ENCODE measurements at places on chromosomes 7 and 10.

DNA sequence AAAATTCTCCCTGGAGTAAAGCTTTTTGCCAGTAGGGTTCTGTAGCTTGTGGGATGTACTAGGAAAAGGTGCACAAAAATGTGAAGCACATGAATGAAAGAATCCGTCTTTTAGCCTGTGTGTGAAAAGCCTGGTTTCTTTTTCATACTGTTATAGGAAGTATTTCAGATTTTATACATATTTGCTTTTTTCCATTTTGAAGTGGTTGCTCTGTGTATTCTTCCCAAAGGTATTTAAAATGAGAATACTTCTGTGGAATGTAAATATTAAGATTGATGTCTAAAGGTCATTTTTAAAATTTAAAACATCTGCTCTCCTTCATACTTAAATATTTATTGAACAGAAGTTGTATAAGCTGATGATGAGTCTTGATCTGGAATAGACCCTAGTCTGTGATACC lies 96.8 kb downstream of the CDK14 start:
- no peak for DNase-seq

DNA sequence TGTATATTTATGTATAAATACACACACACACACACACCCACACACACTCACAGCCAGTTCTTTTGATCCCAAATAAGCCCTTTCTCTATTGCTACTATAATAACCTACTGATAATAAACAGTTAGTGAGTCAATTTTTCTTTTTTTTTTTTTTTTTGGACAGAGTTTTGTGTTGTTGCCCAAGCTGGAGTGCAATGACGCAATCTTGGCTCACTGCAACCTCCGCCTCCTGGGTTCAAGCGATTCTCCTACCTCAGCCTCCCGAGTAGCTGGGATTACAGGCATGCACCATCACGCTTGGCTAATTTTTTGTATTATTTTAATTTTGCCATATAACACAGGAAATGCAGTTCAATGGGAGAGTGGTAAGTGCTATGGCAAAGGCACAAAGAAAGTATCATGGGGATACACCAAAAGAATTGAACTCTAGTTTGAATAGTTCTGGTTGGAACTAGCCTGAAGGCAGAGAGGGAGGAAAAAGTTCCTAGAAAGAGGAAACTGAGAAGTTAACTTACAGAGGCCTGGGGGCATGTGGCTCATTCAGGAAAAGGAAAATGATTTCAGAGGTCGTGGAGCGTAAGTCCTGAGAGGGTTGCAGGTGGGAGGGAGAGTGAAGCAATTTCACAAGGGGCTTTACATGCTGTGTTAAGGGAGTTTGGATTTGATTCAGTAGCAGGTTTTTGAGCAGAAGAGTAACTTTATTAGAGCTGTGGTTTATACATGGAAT lies 44.4 kb upstream of the JCAD start:
- no peak for DNase-seq

DNA sequence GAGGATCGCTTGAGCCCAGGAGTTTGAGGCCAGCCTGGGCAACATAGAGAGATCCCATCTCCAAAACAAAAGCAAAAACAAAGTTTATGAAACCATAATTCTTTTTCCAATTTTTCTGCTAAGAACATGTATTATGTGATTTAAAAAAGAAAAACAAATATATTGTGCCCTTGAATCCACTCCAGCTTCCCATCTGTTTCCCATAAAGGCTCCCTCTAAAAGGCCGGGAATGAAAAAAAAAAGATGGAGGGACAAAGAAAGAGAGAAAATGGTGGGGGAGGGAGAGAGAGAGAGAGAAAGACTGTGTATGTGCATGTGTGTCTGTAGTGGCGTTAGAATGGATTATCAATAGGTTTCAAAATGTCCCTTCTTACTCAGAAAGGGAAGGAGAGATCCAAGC lies 20.5 kb upstream of the GSDME start:
- no peak for DNase-seq

GRCh38 chr7:101779267-101779666 lies 38.2 kb upstream of the CUX1 start:
- no peak for DNase-seq

GRCh38 chr7:29077176-29077575 lies 69.2 kb downstream of the CPVL start:
- no peak for DNase-seq

DNA sequence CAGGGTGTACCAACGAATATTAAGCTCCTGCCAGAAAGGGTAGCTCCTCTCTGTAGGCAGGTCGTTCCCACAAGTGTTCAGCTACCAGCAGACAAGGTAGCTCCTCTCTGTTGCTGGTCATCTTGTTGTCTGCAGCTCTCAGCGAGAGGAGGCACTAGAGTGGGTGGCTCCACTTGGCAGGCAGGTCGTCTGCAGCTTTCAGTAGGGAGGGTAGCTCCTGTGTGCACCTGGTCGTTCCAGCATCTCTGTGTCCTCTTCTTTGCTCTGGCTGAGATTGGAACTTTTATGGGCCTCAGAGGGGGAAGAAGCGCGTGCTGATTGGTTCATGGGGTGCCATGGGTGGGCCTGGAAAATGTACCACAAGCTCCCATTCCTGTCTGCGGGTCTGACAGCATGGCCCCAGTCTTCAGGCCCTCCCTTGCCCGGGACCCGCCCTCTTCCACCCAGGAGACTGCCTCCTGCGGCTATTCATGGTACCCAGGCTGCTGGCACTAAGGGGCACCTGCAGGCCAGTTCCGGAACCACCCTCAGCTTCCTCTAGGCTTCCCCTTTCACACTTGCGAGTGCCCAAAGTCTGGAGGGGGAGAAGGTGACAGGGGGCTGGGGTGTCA lies 63.9 kb upstream of the CACNA2D1 start:
- DNase-seq, result no peak

GRCh38 chr10:92328993-92329392 lies 38.0 kb downstream of the MARCHF5 start:
- DNase-seq, result no peak

DNA sequence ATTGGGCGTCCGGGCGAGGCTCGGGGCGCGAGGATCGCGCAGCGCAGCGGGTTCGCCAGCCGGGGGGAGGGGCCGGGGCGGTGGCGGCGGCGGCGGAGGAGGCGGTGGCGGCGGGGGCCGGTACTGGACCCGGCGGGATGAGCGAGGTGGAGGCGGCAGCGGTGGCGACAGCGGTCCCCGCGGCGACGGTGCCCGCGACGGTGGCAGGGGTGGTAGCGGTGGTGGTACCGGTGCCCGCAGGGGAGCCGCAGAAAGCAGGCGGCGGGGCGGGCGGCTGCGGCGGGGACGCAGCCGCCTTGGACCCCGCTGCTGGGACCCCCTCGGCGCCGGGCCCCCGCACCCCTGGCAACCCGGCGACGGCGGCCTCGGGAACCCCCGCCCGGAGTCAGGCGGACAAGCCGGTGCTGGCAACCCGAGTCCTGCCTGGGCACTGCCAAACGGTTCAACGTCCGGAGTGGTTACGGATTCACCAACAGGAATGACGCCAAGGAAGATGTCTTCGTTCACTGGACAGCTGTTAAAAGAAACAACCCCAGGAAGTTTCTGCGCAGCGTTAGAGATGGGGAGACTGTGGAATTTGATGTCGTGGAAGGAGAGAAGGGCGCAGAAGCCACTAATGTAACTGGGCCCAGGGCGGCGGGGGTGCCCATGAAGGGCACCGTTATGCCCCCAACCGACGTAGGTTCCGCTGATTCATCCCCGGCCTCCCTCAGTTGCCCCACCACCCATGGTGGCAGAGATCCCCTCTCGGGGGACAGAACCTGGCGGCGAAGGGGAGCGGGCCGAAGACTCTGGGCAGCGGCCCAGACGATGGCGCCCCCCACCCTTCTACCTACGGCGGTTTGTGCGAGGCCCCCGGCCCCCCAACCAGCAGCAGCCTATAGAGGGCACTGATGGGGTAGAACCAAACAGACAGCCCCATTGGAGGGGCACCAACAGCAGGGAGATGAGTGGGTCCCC lies 100.3 kb upstream of the CPXM2 start:
- no peak for DNase-seq

DNA sequence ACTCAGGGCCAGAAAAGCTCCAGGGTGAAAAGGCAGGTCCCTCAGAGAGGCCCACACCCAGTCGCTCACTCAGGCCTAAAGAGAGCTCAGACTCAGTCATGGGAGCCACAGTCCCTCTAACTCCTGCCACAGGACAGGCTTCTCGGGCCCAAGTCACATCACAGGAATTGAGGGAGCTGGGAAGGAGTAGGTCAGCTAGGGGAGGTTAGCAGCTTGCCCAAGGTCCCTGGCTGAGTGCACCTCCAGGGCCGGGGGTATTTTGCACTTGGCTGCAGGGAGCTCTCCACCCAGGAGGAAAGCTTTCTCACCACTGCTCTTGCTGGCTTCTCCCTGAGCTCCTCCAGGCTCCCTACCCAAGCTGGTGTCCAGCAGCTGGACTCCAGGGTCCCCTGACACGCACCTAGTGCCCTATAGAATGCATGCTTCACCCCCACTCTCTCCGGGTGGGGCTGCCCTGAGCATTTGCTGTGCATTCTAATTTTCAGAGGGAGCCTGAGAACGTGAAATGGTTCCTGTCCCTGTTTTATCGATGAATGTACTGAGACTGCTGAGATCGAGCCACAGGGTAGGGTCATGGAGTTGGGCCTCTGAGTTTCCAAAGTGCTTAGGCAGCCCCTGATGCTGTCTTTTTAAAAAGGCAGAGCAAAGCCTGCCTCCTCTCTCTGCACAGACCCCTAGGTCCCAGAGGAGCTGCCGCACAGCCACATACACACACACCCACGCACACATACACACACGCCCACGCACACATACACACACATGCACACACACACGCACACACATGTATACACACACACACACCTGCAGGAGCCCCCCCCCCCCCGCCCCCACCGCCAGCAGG lies 37.9 kb upstream of the RET start:
- DNase-seq, result no peak

DNA sequence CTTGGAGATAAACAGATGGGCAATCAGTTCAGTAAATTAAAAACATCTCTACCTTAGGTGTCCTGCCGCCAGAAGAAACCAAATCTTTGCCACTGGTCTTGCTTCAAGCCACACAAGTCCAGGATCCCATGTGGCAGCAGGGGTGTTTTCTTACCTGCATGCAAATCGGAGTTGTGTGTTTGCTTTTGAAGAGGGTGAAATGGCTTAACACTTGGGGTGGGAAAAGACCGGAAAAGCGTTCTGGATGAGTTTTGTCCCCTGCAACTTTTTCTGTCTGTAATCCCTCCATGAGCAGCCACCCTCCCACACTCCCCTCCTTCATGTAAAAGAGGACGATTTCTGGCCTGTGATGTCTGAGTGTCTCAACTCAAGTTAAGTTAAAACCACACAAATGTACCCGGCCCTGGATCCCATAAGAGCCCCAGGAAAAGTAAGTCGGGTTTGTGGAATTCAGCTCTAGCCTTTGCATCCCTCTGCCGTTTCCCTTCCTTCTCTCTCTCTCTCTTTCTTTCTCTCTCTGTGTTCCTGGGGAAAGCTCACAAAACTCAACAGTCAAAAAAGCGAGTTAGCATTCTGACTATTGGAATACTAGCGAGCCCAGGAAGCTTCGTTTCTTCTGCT lies 178.5 kb downstream of the TCF7L2 start:
- no peak for DNase-seq

DNA sequence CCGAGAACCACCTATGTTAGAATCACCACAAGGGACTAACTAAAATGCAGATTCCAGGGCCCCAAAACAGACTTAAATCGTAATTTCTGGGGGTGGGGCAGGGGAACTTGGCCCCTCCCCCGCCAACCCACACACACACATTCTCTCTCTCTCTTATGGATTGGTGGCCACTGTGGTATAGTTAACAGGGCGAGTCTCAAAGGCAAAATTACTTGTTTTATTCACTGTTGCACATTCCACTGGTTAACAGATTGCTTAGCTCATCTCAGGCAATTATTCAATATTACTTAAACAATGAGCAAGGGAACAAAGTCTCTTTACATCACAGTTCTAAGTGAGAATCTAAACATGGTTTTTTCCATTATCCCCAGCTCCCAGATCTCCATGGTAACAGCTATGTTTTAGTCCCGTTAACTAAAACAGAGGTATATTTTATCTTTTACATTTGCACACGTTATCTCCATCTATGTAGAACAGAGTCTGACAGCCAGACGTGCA lies 38.5 kb downstream of the IGF2BP3 start:
- DNase-seq, result no peak

GRCh38 chr7:102451371-102452054 lies 13.2 kb downstream of the ALKBH4 start:
- no peak for DNase-seq

DNA sequence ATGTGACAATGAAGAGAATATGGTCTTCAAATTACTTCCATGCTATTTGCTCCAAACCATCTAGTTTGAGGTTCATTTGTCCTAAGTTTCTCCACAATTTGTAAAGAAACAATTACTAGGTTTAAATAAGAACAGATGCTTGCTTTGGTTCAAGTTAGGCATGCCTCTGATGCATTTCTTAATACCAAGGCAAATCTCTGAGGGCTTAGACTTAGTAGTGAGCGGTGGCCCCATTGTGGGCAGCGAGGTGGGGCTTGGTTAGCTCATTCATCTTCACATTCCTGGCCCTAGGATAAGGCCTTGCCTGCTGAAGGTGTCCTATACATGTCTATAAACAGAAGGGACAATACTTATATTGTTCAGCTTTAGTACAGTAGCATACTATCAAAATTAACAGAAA lies 52.4 kb upstream of the RHEB start:
- DNase-seq, result no peak

- DNase-seq, result no peak
Measured at GRCh38 chr10:5297466-5297865, 67.3 kb upstream of the UCN3 start.

DNA sequence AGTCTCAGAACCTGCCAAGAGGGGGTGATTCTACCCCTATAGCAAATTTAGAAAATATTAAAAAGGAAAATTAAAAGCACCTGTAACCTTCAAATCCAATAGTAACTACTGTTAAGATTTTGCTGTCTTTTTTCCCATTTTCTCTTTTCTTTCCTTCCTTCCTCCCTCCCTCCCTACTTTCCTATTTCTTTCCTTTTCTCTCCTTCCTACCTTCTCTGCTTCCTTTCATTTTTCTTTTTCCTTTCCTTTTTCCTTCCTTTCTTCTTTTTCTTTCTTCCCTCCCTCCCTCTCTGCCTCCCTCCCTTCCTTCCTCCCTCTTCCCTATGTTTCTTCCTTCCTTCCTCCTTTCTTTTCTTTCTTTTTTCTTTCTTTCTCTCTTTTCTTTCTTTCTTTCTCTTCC lies 120.2 kb upstream of the KCTD7 start:
- no peak for DNase-seq

DNA sequence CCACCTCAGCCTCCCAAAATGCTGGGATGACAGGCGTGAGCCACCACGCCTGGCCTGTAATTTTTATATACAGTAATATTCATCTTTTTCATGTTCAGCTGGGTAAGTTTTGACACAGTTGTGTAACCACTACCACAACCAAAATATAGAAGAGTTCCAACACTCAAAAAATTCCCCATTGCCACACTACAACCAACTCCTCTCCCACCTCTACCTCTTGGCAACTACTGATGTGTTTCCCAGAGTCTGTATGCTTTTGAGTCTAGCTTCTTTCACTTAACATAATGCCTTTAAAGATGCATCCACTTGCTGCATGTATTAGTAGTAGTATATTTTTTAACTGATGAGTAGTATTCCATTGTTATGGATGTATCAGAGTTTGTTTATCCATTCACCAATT lies 90.7 kb downstream of the SRPK2 start:
- DNase-seq, result no peak

DNA sequence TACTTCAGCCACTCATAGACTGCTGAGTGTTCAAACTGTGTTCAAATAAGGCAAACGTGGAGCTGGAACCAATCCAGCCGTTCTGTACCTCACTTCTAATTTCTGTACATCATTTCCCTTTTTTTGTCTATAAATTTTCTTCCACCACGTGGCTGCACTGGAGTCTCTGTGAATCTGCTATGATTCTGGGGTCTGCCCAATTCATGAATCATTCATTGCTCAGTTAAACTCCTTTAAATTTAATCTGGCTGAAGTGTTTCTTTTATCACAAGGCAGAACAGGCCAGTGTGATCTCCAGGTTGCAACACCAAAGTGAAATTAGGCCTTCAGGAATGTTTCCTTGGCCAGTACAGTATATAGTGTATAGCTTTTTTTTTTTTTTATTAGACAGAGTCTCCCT lies 53.5 kb downstream of the DNAJC12 start:
- DNase-seq, result no peak

Data from renal cortex interstitium (tissue), 15 donors.